ENCODE measurements at places on chromosomes 7 and 10.

GRCh38 chr7:55360486-55360885 lies 4.7 kb upstream of the LANCL2 start:
- no peak for ATAC-seq

DNA sequence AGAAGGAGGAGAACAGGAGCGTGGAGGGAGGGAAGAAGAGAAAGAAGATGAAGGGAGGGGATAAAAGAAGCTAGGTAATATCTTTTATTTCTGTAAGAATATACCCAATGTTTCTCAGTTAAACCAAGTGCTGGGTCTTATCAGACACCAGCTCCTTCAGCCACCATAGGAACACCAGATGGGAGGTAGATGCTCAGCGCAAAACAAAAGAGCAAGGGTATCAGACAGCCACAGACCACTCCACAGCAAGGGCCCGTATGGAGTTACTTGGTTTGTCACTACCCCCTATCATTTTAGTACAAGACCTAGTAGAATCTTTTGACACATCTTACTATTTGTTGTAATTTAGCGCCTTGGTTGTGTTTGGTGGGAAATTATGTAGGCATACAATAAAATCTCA lies 65.9 kb upstream of the FAM133B start:
- no peak for ATAC-seq

GRCh38 chr10:72336259-72337038 lies 18.3 kb downstream of the DNAJB12 start:
- no peak for ATAC-seq

- no peak for ATAC-seq
Measured at GRCh38 chr7:1419688-1420087, 39.6 kb downstream of the MICALL2 start.

DNA sequence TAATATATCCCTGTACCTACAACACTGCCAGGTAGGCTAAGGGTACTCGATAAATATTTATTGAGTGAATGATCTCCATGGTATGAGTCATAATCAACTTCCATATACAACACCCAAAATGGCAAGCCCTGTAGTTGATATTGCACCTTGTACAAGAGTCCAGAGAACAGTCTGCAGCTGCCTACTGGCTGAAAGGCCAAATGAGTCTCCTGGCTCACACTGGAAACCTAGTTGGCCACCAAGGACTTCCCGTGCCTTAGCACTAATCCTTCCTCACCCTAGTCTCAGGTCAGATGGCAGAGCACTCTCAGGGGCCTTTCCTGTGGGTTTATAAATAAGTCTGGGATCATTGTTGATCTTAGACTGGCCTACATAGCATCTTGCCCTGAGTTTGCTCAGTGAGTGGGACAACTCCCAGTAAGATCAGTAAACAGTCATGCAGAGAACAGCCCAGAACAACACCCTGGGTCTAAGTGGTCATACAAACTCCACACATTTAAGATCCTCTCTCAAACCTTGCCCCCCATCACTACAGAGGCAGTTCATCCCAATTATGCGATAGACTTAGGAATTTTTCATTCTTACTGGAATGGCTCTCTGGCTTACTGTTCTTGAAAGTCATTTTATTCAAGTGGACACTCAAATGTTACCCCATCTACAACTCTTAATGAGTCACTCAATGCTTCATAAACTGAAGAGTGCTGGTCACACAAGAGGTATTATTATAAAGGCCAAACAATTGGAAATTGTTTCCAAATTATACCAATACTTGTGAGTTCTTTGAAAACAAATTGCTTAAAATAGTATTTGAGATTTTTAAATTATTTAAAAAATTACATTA lies 14.7 kb upstream of the SLC16A9 start:
- ATAC-seq = no peak
